ENCODE measurements at places on chromosomes 7 and 10. TPM values are rescaled to one million over a fixed set of nuclear protein-coding genes. Genes with fewer than 3 reads are reported as not detected.

Gene INMT
- 5.8 TPM for total RNA-seq

Gene YWHAG
- 67.6 TPM for total RNA-seq

Gene NOM1
- 51.5 TPM for total RNA-seq

Gene NFE2L3
- 14.1 TPM for total RNA-seq

Gene FAM25A
- total RNA-seq: 593 TPM

Gene UFSP1
- 1.1 TPM for total RNA-seq

Gene PIP
- total RNA-seq: 126 TPM

DNA sequence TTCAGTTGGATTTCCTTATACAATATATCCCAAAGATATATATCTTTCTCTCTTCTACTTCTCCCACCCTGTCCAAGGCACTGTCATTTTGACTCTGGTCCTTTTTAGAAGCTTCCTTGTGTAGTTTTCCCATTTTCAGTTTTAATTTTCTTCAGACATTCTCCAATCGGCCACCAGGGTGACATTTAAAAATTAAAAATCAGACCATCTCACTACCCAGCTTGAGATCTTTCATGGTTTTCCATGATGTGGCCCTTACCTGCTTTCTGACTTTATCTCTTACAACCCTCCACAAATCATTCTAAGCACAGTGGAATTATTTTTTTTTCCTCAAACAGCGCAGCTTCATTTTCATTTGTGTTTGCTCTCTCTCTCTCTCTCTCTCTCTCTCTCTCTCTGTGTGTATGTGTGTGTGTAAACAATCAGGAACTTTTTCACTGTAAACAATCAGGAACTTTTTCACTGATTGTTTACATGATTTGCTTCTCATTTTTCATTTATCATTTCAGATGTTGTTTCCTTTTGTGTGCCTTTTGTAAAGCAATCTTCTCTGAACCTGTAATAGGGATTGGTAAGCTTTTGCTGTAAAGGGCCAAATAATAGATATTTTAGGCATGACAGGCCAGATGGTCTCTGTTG lies 348.9 kb downstream of the ATRNL1 start:
- H3K27ac ChIP-seq: no peak overlapping the region
- H3K36me3 ChIP-seq: no peaks in the 10 kb centered on the region
- DNase-seq: no peak
- H3K4me3 ChIP-seq: no peak overlapping the region
- H3K27me3 ChIP-seq: no peaks in the 10 kb centered on the region
- H3K4me1 ChIP-seq: no peaks in the 10 kb centered on the region

DNA sequence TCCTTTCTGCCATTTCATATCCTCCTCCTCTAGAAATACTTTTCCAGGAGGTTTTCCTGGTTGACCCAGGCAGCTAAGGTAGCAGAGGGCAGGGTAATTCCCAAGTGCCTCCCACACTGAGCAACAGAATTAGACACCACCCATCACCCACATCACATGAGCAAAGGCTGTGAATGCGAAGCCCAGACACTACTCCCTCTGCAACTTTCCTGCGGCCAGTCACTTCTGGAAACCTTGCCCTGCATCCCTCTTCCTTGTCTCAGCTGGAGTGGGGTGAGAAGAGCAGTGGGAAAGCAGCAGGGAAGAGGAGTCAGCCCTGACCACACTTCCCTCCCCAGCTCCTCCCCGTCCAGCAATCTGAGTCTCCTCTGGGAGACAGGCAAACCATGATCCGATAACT lies 15.2 kb downstream of the TMEM176B start:
- DNase-seq: no peak
- H3K36me3 ChIP-seq: no peaks in the 10 kb centered on the region
- no peak overlapping the region for H3K4me3 ChIP-seq
- H3K27ac ChIP-seq: no peak overlapping the region
- no peaks in the 10 kb centered on the region for H3K27me3 ChIP-seq

DNA sequence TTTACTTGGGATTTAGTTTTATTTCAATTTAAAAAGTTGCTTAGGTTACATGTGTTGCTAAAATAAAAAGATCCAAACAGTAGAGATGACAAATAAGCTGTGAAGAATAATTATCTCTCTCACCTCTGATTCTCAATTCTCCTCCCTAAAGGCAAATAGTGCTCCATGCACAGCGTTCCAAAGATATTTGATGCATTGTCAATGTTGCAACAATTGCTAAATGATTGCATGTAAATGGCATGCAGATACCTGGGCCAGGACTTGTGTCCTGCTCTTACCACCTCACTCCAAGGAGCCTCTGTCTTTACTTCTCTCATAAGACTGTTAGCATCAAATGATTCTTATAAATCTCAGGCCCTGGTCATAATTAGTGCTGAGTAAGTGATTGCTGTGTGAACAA lies 217.7 kb downstream of the SEC23IP start:
- H3K36me3 ChIP-seq: no peaks in the 10 kb centered on the region
- H3K27ac ChIP-seq: no peak overlapping the region

DNA sequence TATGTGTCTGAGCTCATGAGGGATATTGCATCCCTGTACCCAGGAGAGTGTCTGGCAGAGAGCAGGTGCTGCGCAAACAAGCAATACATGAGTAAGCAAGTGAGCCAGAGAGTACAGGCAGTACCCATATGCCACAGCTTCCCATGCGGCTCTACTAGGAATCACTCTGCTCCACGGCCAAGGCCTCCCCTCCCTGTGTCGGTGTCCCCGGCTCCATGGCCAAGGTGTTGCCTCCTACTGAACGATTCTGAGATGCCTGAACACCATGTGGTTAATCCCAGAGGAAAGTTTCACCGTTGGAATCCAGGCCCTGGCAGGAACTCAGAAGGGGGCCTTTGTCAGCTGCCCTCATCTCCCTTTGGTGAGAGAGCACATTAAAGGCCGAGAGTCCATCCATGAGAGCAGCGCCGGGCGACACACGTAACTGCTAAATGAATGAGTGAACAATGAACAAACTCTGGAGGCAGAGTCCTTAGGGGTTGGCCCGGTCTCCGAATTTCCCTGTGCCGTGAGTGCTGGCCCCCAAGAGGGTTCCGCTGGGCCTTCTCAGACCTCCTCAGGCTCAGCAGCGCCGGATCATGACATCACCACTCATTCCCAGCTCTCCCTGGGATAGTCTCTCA lies 136.0 kb upstream of the FAM20C start:
- no peak overlapping the region for H3K4me3 ChIP-seq
- peaks cover 5% of the 10 kb centered on the region for H3K4me1 ChIP-seq
- no peaks in the 10 kb centered on the region for H3K36me3 ChIP-seq
- no peak for DNase-seq
- no peaks in the 10 kb centered on the region for H3K27me3 ChIP-seq

GRCh38 chr10:45198486-45199204 lies 116.8 kb downstream of the OR13A1 start:
- H3K4me1 ChIP-seq: no peaks in the 10 kb centered on the region
- no peaks in the 10 kb centered on the region for H3K36me3 ChIP-seq
- H3K27ac ChIP-seq: no peak overlapping the region
- DNase-seq: no peak

- H3K4me1 ChIP-seq: no peaks in the 10 kb centered on the region
- no peaks in the 10 kb centered on the region for H3K36me3 ChIP-seq
- H3K27me3 ChIP-seq: no peaks in the 10 kb centered on the region
- no peak overlapping the region for H3K27ac ChIP-seq
- no peak overlapping the region for H3K4me3 ChIP-seq
These were observed 159.0 kb downstream of the ELFN1 start for GRCh38 chr7:1829111-1829510.

- peak overlapping the region; percentile 79 for H3K27ac ChIP-seq
- no peak overlapping the region for H3K4me3 ChIP-seq
- H3K4me1 ChIP-seq: peaks cover 67% of the 10 kb centered on the region
- H3K36me3 ChIP-seq: peaks cover 26% of the 10 kb centered on the region
- no peaks in the 10 kb centered on the region for H3K27me3 ChIP-seq
These were observed 31.2 kb downstream of the XPNPEP1 start for GRCh38 chr10:109892117-109892516.

GRCh38 chr7:24885305-24885704 lies 94.7 kb downstream of the OSBPL3 start:
- H3K27ac ChIP-seq: no peak overlapping the region
- DNase-seq: no peak
- H3K27me3 ChIP-seq: no peaks in the 10 kb centered on the region
- H3K4me1 ChIP-seq: peaks cover 23% of the 10 kb centered on the region

DNA sequence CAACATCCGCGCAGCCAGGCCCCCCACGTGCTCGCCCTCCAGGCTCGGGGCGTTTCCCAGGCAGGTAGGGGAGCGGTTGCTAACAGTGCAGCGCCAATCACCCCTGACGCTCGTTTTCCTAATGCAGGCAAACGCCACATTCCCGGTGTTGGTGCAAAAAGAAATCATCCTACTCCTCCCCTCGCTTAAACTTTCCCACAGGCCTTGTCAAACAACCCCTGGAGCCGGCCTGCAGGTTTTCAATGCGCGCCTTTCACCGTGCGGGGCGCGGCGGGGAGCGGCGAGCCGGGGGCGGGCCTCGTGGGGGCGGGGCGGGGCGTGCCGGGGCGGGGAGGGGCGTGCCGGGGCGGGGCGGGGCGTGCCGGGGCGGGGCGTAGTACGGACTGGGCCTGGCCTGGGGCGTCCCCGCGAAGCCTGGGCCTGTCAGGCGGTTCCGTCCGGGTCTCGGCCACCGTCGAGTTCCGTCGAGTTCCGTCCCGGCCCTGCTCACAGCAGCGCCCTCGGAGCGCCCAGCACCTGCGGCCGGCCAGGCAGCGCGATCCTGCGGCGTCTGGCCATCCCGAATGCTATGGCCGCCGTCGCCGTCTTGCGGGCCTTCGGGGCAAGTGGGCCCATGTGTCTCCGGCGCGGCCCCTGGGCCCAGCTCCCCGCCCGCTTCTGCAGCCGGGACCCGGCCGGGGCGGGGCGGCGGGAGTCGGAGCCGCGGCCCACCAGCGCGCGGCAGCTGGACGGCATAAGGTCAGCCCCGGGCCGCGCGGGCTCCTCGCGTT lies at the start of gene ECHDC3:
TSS of gene ECHDC3 (plus strand) at position 374 of the 770 bp plus-strand sequence. CDS start at position 569, 195 bp downstream.
- H3K36me3 ChIP-seq: no peaks in the 10 kb centered on the region
- peak within 1 kb of the TSS; percentile 84 for H3K27ac ChIP-seq
- peaks cover 35% of the 10 kb centered on the region for H3K4me1 ChIP-seq
- DNase-seq: peak; percentile 74
- peak within 1 kb of the TSS; percentile 65 for H3K4me3 ChIP-seq
- H3K27me3 ChIP-seq: no peaks in the 10 kb centered on the region

DNA sequence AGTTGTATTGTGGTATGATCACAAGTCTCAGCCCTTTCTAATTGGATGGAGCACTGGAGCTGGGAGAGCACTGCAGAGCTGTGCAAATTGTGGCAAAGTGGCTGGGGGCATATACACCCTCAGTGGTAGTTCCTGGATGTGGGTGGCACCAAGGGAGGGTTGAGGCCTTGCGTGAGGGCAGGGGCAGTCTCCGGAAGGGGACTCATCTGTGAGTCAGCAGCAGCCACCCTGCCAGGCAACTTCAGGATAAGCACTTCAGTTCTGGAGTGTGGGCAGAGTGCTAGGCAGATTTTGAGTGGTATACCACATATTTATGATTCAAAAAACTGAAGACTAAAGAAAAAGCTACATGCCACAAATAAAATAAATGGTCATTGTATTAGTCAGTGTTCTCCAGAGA lies 210.5 kb downstream of the ETV1 start:
- H3K27ac ChIP-seq: no peak overlapping the region
- no peak for DNase-seq
- no peak overlapping the region for H3K4me3 ChIP-seq
- H3K36me3 ChIP-seq: no peaks in the 10 kb centered on the region
- no peaks in the 10 kb centered on the region for H3K27me3 ChIP-seq

DNA sequence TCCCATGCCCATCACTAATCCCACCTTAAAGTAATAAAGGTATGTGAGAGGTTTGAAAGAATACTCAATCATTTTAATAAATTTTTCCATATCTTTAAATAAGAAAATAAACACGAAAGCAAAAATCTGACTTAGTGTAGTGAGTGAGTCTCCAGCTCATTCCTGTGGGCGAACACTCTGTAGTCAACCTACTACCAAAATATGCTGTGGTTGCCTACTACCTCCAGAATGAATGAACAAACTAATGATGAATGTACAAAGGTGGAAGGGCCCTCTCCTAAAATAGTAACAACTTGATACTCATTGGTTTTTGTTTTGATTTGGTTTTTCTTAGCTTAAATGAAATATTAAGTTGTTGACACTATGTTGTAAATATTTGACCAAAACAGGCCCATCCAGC lies 195.5 kb upstream of the HPS1 start:
- H3K27me3 ChIP-seq: peaks cover 3% of the 10 kb centered on the region
- DNase-seq: no peak
- H3K4me3 ChIP-seq: no peak overlapping the region
- no peaks in the 10 kb centered on the region for H3K4me1 ChIP-seq

DNA sequence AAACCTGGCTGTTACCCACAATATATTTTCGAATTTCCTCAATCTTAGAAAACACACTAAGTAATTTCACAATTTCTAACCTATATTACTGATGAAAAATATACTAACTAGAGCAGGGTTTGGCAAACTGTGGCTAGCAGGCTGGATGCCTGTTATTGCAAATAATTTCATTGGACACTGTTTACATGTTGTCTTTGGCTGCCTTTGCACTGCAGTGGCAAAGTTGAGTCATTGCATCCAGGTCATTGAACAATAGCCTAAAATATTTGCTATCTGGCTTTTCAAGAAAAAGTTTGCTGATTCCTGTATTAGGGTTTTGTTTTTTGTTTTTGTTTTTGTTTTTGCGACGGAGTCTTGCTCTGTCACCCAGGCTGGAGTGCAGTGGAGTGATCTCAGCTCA lies 47.2 kb downstream of the KIF11 start:
- no peak for DNase-seq
- peaks cover 4% of the 10 kb centered on the region for H3K4me1 ChIP-seq
- no peaks in the 10 kb centered on the region for H3K27me3 ChIP-seq

GRCh38 chr7:155942226-155942950 lies 130.1 kb upstream of the SHH start:
- DNase-seq: no peak
- H3K27me3 ChIP-seq: no peaks in the 10 kb centered on the region
- H3K27ac ChIP-seq: no peak overlapping the region
- no peaks in the 10 kb centered on the region for H3K36me3 ChIP-seq
- no peak overlapping the region for H3K4me3 ChIP-seq

DNA sequence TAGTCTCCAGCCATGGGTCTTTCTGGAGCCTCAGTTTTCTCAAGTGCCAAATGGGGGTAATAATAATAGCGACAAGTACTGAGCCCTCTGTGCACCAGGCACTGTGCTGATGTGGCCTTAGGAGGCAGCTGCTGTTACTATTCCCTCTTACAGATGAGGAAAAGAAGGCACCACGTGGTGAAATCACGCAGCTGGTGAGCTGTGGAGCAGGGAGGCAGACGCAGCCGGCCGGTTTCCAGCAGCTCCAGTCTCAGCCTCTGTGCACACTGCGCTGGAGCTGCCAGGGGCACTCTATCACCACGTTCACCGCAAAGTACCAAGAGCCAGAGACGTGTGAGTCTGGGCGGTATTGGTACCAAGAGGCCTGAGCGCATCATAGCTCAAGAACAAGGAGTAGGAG lies 9.6 kb downstream of the PYROXD2 start:
- H3K36me3 ChIP-seq: peaks cover 2% of the 10 kb centered on the region
- H3K27ac ChIP-seq: no peak overlapping the region
- H3K27me3 ChIP-seq: no peaks in the 10 kb centered on the region

GRCh38 chr10:124296121-124296812 lies 122.5 kb downstream of the OAT start:
- H3K27ac ChIP-seq: no peak overlapping the region
- H3K4me1 ChIP-seq: peaks cover 23% of the 10 kb centered on the region
- no peaks in the 10 kb centered on the region for H3K36me3 ChIP-seq
- H3K27me3 ChIP-seq: no peaks in the 10 kb centered on the region

- peaks cover 22% of the 10 kb centered on the region for H3K4me1 ChIP-seq
- peak overlapping the region; percentile 75 for H3K4me3 ChIP-seq
- H3K27me3 ChIP-seq: no peaks in the 10 kb centered on the region
- no peak for DNase-seq
These were observed 976 bp downstream of the ABCF2 start for GRCh38 chr7:151225948-151226510.

- no peaks in the 10 kb centered on the region for H3K36me3 ChIP-seq
- H3K27ac ChIP-seq: no peak overlapping the region
- no peaks in the 10 kb centered on the region for H3K4me1 ChIP-seq
- no peak overlapping the region for H3K4me3 ChIP-seq
- DNase-seq: no peak
These were observed 8.0 kb downstream of the DPYSL4 start for GRCh38 chr10:132194726-132195125.

Data from suprapubic skin (tissue), 4 donors.